ENCODE measurements at places on chromosomes 2 and 18.

GRCh38 chr2:221360312-221360711 is 211.8 kb downstream of the EPHA4 start:
- no peak for DNase-seq

DNA sequence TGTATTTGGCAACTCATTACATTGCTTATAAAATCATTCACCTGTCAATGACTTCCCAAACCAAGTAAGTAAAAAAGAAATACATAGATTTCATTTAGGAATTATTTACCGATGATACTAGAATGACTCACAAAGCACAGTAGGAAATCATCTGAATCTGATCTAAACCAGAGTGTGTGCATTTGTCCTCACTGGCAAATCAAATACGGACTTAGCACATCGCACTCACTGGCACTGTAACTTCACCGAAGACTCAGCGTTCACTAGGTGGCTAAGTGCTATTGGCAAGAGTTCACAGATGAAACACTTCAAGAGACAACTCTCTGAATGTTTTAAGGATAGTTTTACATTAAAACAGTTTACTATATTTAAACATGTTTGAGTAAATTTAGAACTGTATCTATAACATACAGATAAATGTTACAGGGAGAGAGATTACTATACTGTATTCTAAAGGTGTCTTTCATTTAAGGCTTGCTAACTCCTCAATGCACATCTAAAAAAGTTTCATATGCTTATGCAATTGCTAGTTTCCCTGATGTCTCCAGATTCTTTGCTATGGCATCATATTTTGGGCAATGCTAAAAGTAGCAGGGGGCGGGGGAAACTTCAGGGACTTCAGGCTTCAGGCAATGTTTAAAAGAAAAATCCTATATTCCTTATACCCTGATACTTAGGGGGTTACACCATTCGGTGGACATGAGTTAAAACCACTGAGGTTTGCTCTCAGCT is 48.8 kb downstream of the STK39 start:
- DNase-seq, result no peak

- DNase-seq, result no peak
Observed at GRCh38 chr2:63865159-63865799, 23.6 kb downstream of the UGP2 start.

DNA sequence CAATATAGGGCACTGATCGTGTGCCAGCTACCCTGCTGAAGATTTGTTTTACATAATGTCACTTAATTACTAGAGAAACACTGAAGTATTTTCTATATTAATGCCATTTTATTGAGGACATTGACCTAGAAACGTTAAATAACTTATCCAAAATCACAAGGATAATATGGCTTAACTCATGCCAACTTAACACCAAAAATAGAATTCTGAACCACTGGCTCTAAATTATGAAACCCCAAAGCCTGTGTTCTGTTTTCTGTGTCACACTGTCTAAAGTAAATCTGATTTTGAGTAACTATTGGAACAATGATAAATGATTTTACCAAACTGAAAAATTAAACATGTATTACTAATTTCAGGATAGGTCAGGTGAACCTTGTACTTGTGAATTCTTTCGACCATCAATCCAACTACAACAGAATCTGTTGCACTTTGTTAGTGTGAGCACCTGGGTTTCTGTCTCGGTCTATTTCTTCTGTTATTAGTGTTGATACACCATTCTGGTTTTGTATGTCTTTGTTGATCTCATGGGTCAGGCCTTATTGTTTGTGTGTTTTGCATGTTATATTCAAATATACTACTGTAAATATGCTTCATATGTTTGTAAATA is 48.2 kb upstream of the CCDC141 start:
- DNase-seq, result no peak

- DNase-seq, result no peak
Observed at GRCh38 chr2:105791229-105791628, 46.5 kb downstream of the NCK2 start.

DNA sequence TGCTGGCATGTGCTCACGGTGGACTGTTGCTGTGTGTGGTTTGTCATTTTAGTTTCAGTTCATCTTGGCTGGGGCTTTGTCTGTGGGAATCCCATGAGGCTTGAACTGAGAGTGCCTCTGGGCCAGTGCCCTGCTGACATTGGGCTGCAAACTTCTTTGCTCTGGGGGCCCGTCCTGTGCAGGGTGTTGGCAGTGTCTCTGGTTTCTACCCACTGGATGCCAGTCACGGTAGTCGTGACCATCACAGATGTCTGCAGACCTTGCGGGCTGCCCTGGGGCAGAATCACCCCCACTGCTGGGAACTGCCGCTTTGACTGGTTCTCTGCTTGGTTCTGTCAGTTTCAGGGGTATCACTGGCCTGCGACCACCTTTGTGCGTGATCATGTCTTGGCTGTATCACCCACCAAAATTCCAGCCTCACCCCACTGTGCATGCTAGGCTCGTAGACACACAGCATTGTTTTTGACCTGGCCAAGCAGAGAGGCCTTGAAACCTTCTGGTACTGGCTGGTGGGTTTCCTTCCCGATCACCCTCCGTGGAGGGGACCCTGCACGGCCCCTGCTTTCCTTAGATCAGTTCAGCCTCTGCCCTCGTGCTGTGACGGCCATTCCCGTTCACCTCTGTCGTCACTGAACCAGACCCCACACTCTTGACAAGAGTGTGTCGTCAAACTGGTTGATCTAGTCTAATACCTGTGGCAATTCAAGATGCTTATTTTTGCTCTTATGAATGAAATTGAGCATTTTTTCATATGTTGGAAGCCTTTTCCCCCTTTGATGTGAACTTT is 57.6 kb downstream of the KCNG2 start:
- no peak for DNase-seq

- DNase-seq, result no peak
Observed at GRCh38 chr2:100184055-100184737, 41.8 kb upstream of the AFF3 start.

GRCh38 chr2:8965216-8965969 is 38.1 kb downstream of the MBOAT2 start:
- DNase-seq, result no peak

- no peak for DNase-seq
Observed at GRCh38 chr2:171266102-171266501, 105.4 kb upstream of the TLK1 start.

DNA sequence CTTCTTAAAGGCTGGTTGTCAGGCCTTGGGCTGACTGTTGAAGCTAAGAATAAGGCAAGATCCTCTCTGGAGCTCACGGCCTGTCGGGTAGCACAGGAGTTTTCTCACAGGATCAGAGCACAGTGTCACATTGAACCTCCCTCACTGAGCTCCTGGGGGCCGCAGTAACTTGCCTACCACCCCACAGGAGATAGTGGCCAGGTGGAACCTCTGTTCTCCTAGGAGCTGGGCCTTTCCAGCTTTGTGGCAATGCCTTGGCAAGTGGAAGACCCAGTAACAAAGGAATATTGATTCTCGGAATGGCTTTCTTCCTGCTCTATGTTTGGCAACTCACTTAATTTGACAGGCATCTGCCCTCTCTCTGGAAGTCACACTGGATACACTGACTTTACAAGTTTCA is 1.2 kb upstream of the ALK start:
- DNase-seq, result no peak

GRCh38 chr18:22510697-22511096 is 93.0 kb upstream of the CTAGE1 start:
- no peak for DNase-seq

GRCh38 chr2:197940382-197940781 is 136.0 kb downstream of the PLCL1 start:
- DNase-seq, result no peak

DNA sequence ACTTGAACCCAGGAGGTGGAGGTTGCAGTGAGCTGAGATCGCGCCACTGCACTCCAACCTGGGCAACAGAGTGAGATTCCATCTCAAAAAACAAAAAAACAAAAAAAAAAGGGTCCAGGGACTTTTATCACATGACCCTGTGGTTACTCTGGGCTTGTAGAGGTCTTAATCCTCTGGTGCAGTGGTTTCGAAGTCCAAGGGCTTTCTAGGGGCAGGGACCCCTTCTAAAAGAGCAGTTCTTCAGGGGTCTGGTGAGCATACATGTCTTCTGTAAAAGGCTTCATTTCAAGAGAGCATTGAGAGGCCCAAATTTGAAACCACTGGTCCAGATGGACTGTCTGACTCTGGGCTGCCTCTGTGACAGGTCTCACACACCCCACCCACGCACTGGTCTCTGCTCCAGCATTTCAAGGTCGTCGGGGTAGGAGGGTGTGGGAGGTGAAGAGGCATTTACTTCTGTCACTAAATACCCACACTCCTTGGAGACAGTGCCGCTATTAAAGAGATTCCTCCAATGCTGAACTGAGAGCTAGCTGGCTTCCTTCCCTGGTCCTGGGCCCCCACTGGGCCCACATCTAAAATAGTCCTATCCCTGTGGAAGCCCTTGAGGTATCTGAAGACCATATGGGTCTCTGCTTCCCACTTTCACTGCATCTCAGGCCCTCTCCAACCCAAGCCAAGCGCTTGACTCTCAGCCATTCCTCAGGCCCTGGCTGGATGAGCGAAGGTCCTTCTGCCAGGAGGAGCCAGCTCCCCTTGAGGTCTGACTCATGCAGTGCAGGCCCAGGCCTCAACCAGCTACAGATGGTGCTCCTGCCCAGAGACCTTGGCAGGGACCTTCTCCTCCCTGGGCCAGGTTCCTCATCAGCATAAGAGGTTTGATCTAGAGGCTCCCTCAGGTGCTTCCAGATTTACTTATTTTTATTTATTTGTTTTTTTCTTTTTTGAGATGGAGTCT is 44.8 kb downstream of the PAX8 start:
- no peak for DNase-seq

GRCh38 chr2:62641936-62642335 is 63.6 kb upstream of the EHBP1 start:
- DNase-seq, result no peak

- DNase-seq, result no peak
Observed at GRCh38 chr18:59799383-59800015, 100.3 kb upstream of the PMAIP1 start.

DNA sequence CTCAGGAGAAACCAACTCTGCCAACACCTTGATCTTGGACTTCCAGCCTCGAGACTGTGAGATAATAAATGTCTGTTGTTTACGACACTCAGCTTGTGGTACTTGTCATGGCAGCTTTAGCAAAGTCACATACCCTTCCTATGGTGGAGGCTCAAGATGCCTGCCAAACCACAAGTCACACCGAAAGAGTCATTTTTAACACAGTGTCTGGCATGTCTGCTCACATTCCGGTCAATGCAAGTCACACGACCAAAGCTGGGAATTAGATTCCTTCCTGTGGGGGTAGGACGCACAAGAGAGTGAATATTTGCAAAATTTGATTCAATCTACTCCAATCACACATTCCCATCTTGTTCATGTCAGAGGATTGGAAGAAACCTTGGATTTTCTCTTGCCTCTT is 24.6 kb downstream of the KCNE4 start:
- no peak for DNase-seq

- DNase-seq, result no peak
Observed at GRCh38 chr18:28961669-28962228, 784.8 kb upstream of the CDH2 start.

DNA sequence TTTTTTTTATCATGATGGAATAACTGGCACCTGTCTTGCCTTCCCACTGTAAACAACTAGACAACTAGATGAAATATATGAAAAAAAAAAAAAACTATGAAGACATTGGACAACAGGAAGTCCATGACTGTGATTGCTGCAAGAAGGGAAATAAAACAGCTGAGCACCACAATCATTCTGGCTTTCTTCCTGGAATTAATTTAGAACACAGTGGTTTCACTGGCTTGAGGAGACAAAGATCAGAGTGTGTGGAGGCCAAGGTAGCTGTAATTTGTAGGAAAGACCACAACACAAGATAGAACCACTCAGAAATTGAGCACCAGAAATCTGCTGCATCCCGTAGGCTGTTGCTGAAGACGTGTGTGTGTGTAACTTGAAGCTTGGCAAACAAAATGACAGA is 121.1 kb upstream of the PID1 start:
- no peak for DNase-seq

GRCh38 chr2:2809771-2810170 is 478.7 kb upstream of the MYT1L start:
- DNase-seq, result no peak

- peak; percentile 26 for DNase-seq
Observed at GRCh38 chr2:41922177-41922576, 125.6 kb upstream of the PKDCC start.

GRCh38 chr18:43777636-43778304 is 500.5 kb upstream of the SYT4 start:
- DNase-seq, result no peak

GRCh38 chr2:20877960-20878359 is 55.1 kb upstream of the LDAH start:
- no peak for DNase-seq

DNA sequence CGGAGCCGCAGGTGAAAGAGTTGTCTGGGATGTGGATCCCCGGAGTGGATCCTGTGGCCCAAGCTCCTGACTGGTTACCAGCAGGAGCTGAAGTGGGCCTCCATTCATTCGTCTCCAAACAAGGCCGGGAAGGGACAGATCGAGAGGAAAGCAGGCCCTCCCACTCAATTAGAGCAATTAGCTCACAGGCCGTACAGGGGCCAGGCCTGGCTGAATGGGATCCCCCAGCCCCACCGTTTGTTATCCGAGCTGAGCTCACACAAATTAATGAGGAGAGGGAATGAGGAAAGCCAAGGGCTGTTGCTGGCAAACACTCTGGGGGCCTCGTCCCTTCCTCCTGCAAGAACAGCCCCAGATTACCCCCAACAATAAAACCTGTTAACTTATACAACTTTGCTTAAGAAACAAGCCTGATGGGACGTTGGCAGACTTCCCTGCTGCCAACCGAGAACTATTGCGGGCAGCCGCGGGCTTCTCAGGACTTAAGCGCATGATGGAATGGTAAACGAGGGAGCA is 338.0 kb downstream of the BCL11A start:
- DNase-seq, result no peak

GRCh38 chr2:120389036-120389391 is 43.1 kb downstream of the INHBB start:
- no peak for DNase-seq

GRCh38 chr2:238653431-238654109 is 194.3 kb upstream of the TWIST2 start:
- DNase-seq, result no peak

DNA sequence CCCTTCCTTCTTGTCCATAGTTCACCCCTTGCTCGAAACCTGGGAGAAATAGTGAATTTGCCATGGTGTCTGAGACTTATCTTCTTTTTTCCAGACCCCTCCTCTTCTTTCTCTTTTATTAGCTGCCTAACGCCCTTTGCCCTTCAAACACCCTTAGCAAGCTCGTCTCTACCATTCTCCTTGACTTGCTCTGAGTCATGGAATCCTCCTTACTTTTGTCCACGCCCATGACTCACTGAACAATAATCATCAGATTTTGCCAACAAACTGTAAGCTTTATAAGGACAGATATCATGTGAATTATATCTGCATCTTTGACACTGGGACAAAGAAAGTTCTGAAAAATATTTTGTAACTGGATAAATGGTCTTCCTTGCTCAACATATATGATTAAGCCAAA is 67.1 kb upstream of the CNTNAP5 start:
- no peak for DNase-seq

- DNase-seq, result no peak
Observed at GRCh38 chr2:165193178-165193777, 10.6 kb downstream of the SCN3A start.
